Endothelial cell (in vitro differentiated cells): ENCODE measurements at places on chromosomes 1 and 21.
A peak's percentile ranks its signal among the peaks of the same experiment; 100 is the strongest.

GRCh38 chr1:25795211-25795610 is 4.8 kb upstream of the SELENON start:
- no peak overlapping the region for H3K27ac ChIP-seq
- peaks cover 11% of the 10 kb centered on the region for H3K27me3 ChIP-seq
- no peak overlapping the region for H3K4me3 ChIP-seq
- no peak for DNase-seq

DNA sequence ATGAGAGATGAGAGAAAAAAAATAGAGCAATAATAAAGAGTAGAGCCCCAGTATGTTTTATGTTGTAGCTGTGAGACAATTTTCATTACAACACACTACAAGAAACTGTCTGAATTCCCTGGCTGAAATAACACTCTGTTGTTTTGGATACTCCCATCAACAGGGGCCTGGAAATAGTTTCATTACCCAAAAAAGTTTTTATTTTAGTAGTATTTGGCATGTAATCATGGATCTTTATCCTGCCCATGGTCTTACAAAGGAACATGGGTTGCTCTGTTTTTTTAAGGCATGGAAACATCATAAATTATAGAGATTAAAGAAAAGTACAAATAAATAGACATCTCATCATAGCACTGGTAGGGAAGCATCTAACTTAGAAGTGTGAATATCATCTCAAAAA is 56.3 kb downstream of the GNG12 start:
- H3K4me1 ChIP-seq: no peaks in the 10 kb centered on the region
- peaks cover 12% of the 10 kb centered on the region for H3K36me3 ChIP-seq
- H3K27ac ChIP-seq: no peak overlapping the region
- H3K4me3 ChIP-seq: no peak overlapping the region

DNA sequence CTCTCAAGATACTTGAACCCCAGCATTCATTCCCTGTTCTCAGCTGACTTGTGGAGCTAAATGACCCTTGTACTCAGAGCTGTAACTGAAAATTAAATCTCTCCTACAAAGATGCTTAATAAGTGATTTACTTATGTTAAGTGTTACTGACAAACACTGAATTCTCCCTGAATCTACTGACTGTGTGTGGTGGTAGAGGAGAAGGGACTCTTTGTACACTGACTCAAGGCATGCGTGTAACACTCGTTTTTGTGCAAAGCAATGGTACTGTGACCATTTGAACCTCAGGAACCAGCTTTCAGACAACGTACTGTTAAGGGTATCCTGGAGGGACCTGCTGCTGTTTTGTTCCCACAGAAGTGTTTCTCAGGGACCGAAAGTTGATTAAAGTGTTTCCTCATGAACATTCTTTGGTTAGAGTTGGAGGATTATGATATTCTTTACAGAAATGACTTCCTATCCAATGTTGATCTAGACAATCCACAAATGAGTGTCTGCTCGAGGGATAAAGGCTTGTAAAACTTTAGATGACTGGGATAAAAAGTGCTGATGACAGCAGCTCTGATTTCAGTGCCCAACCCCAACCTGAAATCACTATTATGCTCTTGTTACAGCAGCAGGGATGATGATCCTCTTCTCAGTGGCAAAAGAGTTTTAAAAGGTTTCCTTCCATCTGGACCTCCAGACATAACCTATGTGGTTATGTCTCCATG is 12.8 kb downstream of the RGL1 start:
- no peak for DNase-seq

DNA sequence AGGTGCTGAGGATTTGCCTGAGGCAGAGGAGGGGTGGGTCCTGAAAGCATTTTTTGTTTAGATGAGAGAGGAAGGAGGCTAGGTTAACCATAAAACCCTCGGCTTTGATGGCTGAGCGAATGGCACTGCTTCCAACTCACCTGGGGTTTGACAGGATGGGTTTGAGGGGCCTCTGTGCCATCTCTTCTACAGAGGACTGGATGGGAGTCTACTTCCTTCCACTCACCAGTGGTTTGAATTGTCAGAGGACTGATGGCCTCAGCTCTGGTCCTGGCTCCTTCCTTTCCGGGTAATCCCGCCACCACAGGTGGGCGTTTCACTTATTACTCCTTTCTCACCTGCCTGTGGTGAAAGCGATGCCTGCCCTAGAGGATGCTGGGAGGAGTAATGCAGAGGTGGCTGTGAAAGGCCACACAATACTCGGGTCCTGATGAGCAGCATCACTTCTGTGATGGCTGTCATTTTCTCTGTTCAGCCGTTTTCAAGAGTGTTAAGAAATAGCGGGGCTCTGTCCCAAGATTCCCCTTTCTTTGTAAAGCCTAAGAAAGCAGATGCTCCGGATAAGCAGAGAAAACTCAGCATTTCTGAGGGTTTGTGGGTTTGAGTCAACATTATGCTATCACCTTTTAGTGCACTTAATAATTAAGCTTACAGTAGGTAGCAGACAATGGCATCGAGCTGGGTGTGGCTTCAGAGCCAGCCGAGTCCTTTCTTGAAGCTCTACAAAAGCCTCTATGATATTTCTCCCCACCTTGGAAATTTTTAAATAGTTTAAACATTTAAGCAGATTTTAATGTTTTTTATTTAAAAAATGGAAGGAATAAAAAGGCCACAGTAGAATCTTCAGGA is 220.7 kb downstream of the HLX start:
- no peak overlapping the region for H3K4me3 ChIP-seq
- peaks cover 2% of the 10 kb centered on the region for H3K27me3 ChIP-seq
- H3K36me3 ChIP-seq: peaks cover 3% of the 10 kb centered on the region
- peaks cover 7% of the 10 kb centered on the region for H3K4me1 ChIP-seq
- no peak for DNase-seq

DNA sequence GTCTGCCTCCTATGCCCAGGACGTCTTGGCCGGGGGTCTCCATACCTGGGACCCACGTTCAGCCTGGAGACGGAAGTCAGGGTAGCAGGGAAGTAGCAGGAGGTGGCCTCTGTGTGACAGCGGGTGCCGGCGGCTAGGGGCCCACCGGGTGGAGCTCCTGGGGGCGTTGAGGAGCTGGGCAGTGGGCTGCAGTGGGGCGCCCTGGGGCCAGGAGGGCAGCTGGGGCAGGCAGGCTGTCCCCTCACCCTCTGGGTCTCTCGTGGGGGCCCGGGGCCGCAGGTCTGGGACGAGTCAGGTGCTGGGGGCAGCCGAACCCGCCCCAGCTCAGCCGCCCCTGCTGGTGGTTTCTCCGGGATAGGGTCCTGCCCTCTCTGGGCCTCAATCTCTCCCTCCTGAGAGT is 14.7 kb upstream of the PEX10 start:
- no peak overlapping the region for H3K27ac ChIP-seq
- no peak overlapping the region for H3K4me3 ChIP-seq
- H3K4me1 ChIP-seq: no peaks in the 10 kb centered on the region
- no peak for DNase-seq
- H3K36me3 ChIP-seq: no peaks in the 10 kb centered on the region
- peaks cover 5% of the 10 kb centered on the region for H3K27me3 ChIP-seq

GRCh38 chr1:185044981-185045813 is at the start of gene RNF2:
Gene RNF2 (plus strand): TSS chr1:185045558. CDS start chr1:185087554, 41,996 bp downstream.
- H3K27me3 ChIP-seq: peaks cover 6% of the 10 kb centered on the region
- peak within 1 kb of the TSS; percentile 73 for H3K27ac ChIP-seq
- H3K4me3 ChIP-seq: peak within 1 kb of the TSS; percentile 97
- peaks cover 41% of the 10 kb centered on the region for H3K4me1 ChIP-seq
- DNase-seq: peak; percentile 82
- H3K36me3 ChIP-seq: peaks cover 17% of the 10 kb centered on the region

DNA sequence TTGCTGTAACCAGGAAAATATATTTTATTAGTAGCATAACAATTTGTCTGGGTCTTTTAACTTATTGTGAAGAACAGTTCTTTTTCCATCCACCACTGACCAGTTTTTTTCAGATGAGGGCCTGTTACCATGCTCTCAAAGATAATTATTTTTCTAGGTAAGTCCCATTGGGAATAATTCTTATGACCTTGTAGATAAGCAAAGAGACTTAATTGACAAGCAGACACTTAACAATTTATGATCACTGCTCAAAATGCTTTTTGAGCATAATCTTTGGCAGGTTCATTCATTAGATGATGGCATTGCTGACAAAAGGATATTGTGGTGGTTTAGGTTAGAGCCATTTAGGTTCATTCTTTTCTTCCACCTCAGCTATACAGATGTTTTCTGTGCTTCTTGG is 6.6 kb downstream of the SNX27 start:
- DNase-seq: no peak
- peaks cover 8% of the 10 kb centered on the region for H3K36me3 ChIP-seq
- no peak overlapping the region for H3K4me3 ChIP-seq
- no peak overlapping the region for H3K27ac ChIP-seq
- H3K27me3 ChIP-seq: peaks cover 3% of the 10 kb centered on the region

DNA sequence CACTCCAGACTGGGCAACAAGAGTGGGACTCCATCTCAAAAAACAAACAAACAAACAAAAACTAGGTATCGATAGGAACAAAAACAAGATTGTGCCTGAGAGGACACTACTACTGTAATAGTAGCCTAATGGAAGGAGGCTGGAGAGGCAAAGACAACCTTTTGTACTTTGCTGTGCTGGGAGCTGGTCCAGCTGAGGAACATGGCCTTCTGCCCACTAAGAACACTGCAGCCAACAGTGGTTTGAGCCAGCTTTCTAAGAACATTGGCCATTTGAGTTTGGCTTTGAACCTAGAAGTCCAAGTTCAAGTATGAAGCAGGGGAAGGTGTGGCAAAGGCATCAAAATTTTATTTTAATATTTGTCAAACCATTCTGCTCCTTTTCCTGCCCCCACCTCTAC is 22.7 kb upstream of the RGS8 start:
- no peaks in the 10 kb centered on the region for H3K36me3 ChIP-seq
- H3K4me3 ChIP-seq: no peak overlapping the region
- H3K4me1 ChIP-seq: no peaks in the 10 kb centered on the region
- DNase-seq: no peak
- peaks cover 1% of the 10 kb centered on the region for H3K27me3 ChIP-seq

- no peak for DNase-seq
- no peak overlapping the region for H3K27ac ChIP-seq
- H3K27me3 ChIP-seq: peaks cover 3% of the 10 kb centered on the region
- H3K4me3 ChIP-seq: no peak overlapping the region
Observed at GRCh38 chr1:223209992-223210787, 67.1 kb upstream of the TLR5 start.

DNA sequence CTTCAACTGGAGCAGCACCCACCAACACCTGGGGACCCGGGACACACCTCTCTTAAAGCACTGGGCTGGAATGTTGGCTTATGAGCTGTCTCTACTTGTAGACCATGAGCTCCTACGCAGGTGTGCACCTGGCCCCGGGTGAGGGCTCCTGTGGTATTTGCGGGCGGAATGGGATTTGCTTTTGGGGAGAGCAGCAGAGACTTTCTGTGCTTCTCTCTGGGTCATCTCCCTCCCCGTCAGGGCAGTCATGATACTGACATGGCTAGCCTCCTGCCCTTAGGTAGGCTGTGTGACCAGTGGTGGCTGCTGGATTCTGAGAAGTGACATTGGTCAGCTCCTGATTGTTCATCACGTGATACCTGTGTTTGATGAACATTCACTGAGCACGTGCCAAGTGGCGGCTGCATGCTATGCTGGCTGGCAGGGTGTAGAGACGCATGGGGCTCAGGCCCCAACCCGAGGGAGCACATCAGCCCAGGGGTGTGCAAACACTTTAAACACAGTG is 9.0 kb upstream of the ZBTB21 start:
- no peak overlapping the region for H3K4me3 ChIP-seq
- H3K36me3 ChIP-seq: peaks cover 5% of the 10 kb centered on the region
- no peak for DNase-seq
- peaks cover 2% of the 10 kb centered on the region for H3K27me3 ChIP-seq

DNA sequence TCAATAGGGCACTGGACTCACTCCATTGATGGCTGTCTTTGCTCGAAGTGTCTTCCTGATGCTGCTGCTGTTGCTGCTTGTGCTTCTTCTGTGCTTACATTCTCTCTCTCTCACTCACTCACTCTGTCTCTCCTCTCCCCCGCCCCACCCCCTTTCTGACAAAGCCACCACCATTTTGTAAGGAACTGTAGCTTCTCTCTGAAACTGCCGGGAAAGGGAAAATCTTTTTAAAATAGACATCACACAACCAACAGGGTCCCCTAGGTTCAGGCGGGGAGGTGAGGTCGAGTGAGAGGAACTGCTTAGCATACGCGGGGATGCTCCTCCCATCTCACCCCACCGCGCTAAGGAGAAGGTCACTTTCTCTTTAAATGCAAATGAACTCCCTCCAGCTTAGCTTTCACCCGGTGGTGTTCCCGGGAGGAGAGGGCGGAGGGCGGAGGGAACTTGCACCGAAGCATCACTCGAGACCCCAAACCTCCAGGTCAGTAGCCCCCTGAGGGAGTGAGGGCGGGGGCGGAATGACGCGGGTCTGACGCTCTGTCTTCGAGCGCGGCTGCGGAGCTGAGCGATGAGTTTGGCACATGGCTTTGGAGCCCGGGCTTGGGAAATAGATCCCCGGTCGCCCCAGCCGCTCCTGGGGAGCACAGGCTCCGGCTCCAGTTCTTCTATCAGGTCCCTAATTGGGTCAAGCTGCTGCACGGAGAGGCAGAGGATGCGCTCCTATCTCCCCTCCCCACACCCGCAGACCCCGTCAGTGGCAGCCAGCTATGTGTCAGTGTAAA is at the start of gene CCDC28B:
Gene CCDC28B, plus strand, starts transcription at position 370 of the 785 bp plus-strand sequence. CDS start 1,341 bp downstream, outside the sequence.
- DNase-seq: peak; percentile 44
- H3K27me3 ChIP-seq: peaks cover 20% of the 10 kb centered on the region
- peaks cover 22% of the 10 kb centered on the region for H3K36me3 ChIP-seq

DNA sequence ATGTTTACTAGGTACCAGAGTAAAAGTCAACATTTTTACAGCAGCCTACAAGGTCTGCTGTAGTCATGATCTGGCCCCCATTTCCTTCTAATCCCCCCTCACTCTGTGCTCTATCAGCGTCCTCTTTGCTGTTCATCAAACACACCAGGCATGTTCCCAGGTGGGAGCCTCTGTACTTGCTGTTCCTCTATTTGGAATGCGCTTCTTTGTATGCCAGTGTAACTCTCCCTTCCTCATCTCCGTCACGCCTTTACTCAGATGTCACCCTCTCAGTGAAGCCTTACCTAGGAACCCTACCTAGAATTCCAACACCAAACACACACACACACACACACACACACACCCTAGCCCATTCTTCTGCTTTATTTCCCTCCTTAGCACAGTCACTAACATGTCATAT is 21.0 kb downstream of the TP53BP2 start:
- H3K36me3 ChIP-seq: peaks cover 3% of the 10 kb centered on the region
- no peak overlapping the region for H3K27ac ChIP-seq
- DNase-seq: no peak
- H3K4me1 ChIP-seq: peaks cover 27% of the 10 kb centered on the region

GRCh38 chr1:168894397-168894903 is 165.4 kb upstream of the DPT start:
- no peak for DNase-seq
- H3K36me3 ChIP-seq: no peaks in the 10 kb centered on the region
- H3K4me3 ChIP-seq: no peak overlapping the region
- H3K27ac ChIP-seq: no peak overlapping the region
- H3K4me1 ChIP-seq: no peaks in the 10 kb centered on the region

GRCh38 chr1:180973369-180973768 is 49.3 kb downstream of the STX6 start:
- H3K27ac ChIP-seq: no peak overlapping the region
- H3K36me3 ChIP-seq: peaks cover 43% of the 10 kb centered on the region
- peaks cover 35% of the 10 kb centered on the region for H3K4me1 ChIP-seq
- no peak for DNase-seq
- H3K4me3 ChIP-seq: no peak overlapping the region

GRCh38 chr1:29695036-29695435 is 458.7 kb downstream of the PTPRU start:
- H3K4me1 ChIP-seq: no peaks in the 10 kb centered on the region
- H3K27ac ChIP-seq: no peak overlapping the region
- no peaks in the 10 kb centered on the region for H3K36me3 ChIP-seq
- H3K4me3 ChIP-seq: no peak overlapping the region
- peaks cover 2% of the 10 kb centered on the region for H3K27me3 ChIP-seq
- DNase-seq: no peak
